Stimulated activated CD4-positive, alpha-beta T cell treated with anti-CD3 and anti-CD28 coated beads, Interleukin-2, amount 100 ng/mL, for 48 hours (primary cell): ENCODE measurements at places on chromosomes 1 and 21.

GRCh38 chr1:221712198-221712684, 29.6 kb downstream of the DUSP10 start:
- no peak for DNase-seq

GRCh38 chr21:31658053-31658452, 1.4 kb upstream of the SOD1 start:
- no peak for DNase-seq

DNA sequence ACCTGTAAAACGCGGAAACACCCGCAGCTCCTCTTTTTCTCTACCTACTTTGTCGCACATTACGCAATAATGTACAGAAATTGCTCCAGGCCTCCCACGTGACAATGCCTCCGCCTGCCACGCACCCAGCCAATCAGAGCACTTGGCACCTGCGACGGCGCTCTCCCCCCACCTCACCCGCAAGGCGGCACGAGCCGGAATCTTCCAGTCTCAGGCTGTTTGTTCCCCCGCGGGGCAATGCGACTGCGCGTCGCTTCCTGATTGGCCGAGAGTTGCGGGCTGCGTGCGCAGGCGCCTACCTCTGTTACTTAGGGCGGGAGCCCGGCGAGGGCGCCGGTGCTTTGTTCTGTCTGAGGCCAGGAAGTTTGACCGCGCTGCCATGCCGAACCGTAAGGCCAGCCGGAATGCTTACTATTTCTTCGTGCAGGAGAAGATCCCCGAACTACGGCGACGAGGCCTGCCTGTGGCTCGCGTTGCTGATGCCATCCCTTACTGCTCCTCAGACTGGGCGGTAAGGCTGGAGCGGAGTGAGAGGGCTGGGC, at the start of gene MAEL:
Gene MAEL (plus strand): TSS at position 307 of the 542 bp plus-strand sequence. CDS start 73 bp downstream, at position 380.
- no peak for DNase-seq

- peak; percentile 14 for DNase-seq
Measured at GRCh38 chr1:171251042-171251951, 3.0 kb downstream of the FMO1 start.

GRCh38 chr1:234707641-234708040, 97.7 kb upstream of the IRF2BP2 start:
- DNase-seq: no peak

- DNase-seq: no peak
Measured at GRCh38 chr1:24980836-24981630, 51.0 kb upstream of the RUNX3 start.

DNA sequence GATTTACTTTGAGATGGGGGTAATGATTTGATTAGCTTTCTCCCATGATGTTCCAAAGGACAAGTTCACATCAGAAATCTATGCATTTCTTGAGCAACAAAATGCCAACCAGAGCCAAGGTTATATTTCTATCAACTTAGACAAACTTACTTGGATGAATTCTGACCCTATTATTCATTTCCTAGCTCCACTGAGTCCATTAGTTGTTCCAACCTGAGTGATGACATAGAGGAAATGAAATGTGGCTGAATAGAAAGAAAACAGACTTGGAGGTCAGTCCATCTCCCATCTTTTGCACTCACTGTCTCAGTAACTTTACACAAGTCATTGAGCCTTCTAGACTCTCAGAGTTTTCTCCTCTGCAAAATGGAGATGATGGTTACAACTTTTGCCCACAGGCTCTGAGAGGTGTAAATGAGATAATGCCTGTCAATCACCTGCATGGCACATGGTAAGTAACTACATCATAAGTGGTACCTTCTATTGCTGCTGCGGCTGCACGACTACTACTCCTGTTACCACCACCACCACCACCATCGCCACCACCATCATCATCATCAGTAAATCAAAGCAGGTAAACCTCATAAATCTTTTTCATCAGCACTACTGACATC, 98.2 kb downstream of the PTPN14 start:
- no peak for DNase-seq

DNA sequence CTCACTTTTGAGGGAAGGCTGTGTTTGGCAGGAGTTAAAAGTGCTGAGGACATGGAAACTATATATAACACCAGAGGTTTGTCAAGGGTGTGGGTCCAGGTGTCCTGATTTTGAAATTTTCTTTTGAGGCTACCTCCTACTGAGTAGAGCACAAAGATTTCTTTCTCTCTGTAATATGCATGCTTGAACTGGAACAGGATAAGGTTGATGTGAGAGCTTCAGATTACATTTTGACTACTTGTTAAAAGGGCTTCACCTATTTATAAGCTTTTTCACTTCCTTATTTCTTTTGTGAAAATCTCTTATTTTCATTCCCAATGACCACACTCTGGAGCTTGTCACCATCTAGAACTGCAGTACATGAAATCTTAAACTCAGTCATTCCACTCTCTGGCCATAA, 59.8 kb upstream of the PLA2G4A start:
- no peak for DNase-seq

GRCh38 chr1:215001419-215002021, 81.0 kb upstream of the KCNK2 start:
- no peak for DNase-seq

DNA sequence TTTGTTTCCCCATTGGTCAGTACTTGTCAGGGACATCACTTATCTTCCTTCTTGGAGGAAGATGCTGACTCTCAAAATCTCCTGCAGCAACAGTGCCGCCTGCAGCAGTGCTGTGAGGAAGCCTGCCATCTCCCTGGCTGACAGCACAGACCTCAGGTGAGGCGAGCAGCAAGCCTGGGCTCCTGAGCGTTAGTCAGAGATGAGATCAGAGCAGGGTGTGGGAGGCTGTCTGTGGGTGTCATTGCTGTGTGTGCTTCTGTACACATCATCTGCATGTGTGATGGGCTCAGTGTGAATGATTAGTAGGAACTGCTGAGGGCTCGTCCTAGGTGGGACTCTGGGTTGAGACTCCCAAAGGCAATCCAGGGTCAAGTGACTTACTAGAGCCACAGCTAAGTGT, 6.1 kb downstream of the STRIP1 start:
- no peak for DNase-seq

DNA sequence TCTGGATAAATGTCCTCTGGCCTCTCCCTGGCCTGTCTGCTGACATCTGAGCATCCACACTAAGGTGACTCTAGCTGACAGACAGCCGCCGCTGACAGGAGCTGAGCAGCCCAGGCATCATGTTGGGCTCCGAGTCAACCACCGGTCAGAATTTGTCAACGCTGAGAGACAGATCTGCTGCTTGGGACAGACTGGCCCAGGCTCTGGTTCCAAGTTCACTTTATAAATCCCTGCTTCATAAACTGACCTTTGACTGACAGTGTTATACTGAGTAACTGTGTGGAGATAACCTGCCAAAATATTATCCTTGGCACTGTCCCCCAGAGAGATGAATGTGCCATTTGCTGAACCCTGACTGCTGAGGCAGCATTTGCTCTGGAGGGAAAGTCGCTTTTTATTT, 616.7 kb downstream of the NPHP4 start:
- no peak for DNase-seq

DNA sequence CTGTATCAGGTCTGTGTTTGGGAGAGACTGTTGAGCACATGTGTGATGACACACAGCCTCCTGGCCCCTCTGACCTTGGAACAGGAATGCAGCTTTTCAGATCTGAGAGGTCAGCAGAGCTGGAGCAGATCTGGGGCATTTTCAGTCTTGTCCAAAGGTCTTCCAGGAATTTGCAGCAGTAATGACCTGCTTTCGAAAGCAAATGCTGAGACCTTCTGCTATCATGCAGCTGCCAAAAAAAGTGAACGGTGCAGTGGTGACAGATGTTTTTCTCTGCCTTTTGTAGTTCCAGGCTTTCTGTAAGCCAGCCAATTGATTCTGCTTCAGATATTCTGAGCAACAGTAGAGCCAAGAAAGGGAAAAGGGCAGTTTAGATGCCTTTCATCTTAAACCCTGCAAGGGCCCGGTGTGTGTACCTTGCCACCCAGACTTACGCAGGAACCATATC, 137.8 kb upstream of the COA6 start:
- DNase-seq: no peak

DNA sequence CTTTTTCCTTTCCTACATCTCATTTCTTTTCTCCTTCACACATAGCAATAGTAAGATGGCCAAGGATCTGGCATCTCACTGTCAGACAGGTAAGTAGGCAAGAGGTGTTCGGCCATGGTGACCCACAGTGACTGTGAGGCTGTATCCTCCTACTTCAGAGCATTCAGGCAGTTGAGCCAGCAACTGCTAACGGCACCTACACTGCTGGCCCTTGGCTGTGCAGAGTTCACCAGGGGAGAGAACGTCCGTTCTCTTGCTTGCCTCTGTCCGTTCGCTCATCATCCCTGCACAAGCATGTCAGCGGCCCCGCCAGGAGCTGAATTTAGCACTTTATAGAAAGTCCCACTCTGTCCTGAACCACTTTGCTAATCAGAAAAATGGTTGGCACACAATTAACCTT, 113.6 kb downstream of the GREM2 start:
- no peak for DNase-seq

DNA sequence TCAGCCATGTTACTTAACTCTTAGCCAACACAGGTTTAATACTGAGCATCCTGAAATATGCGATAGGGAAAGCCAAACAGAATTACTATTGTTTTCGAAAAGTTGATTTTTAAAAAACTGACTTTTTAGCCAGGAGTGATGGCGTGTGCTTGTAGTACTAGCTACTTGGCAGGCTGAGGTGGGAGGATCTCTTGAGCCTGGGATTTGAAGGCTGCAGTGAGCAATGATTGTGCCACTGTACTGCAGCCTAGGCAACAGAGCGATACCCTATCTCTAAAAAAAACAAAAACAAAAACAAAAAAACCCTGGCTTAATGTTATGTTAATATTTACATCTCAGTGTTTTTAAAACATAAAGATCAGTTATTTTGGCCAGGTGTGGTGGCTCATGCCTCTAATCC, 16.7 kb downstream of the NMNAT1 start:
- DNase-seq: no peak

DNA sequence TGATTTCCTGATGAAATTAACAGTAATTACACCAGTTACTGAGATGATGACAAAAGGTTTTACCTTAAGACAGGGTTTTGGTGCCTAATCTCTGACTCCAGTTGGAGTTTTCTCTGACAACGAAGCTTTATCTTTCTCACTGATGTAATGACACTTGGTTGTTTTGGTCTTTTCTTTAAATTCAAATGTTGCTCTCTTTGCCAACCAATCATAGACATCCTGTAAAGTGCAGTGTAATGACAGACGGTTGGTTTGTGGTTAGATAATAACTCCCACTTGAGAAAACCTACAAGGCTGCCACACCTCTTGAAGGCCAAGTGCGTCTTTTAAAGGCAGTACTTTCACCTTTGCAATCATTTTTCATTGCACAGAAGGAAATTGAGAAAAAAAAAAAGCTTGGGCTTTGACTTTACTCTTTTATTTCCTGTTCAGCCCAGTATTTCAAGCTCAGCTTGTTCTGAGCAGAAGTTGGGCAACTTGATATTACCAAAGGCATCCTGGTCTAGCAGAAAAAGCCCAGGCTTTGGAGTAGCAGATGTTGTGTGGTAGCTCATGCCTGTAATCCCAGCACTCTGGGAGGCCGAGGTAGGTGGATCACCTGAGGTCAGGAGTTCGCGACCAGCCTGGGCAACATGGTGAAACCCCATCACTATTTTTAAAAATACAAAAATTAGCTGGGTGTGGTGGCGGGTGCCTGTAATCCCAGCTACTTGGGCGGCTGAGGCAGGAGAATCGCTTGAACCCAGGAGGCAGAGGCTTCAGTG, 14.9 kb downstream of the PDIK1L start:
- no peak for DNase-seq

DNA sequence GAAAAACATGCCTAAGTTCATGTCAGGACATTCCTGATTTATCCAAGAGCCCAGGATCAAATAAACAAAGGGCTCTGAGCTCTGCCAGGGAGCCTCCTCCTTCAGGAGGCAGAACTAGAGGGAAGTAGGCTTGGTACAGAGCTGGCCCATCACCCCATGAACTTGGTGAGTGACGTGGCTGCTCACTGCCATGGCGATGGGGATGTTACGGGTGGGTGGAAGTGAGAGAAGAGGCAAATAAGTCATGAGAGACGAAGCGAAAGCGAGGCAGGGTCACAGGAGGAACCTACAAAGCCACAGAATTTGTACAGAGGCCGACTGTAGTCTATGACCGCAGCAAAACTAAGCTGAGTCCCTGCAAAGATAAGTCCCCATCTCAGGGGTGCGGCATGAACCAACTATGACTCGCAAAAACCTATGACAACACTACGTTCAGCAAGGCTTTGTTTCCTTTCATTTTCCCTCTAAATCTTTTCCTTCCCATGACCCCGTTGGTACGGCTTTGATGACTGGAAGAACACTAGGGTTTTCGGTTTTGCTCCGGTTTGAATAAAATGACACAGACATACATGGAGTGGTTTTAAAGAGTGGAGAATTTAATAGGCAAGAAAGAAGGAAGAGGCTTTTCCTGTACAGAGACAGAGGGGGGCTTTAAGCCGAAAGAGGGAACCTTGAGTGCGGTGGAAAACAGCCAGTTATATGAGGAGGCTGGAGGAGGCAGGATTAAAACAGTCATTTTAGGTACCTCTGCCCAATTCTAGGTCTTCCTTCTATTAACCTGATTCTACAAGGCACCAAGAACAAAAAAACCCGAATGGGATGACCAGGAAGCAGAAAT, 74.1 kb downstream of the CD46 start:
- DNase-seq: peak; percentile 68

- DNase-seq: no peak
Measured at GRCh38 chr1:109718495-109718894, 6.4 kb downstream of the GSTM5 start.

GRCh38 chr1:163161841-163162240, 40.9 kb downstream of the RGS5 start:
- DNase-seq: no peak

GRCh38 chr1:223479718-223480425, 86.7 kb downstream of the CCDC185 start:
- DNase-seq: no peak
